Activated CD4-positive, alpha-beta T cell treated with anti-CD3 and anti-CD28 coated beads, Interleukin-2, amount 10 ng/mL, durations not matched to agents 24 days and 14 days (primary cell): ENCODE measurements at places on chromosomes 1 and 21. TPM values are rescaled to one million over a fixed set of nuclear protein-coding genes. Genes with fewer than 3 reads are reported as not detected.

The KIF21B gene
- 48.3 and 49.3 TPM in 2 replicates for total RNA-seq

The ITLN2 gene
- not detected in 2 replicates for total RNA-seq

The MAGI3 gene
- 3.7 and 3.8 TPM in 2 replicates for total RNA-seq

The RGS4 gene
- not detected in 2 replicates for total RNA-seq

The AMY1C gene
- total RNA-seq: not detected in 2 replicates

The DNM3 gene
- total RNA-seq: 0.42 and 0.45 TPM in 2 replicates

The NMNAT2 gene
- total RNA-seq: not detected in 2 replicates

The RHOU gene
- total RNA-seq: 0.51 and 0.69 TPM in 2 replicates

The HRNR gene
- not detected in 2 replicates for total RNA-seq

The SLC45A3 gene
- 1.0 and 1.1 TPM in 2 replicates for total RNA-seq

The SIK1 gene
- total RNA-seq: 11.8 and 12.5 TPM in 2 replicates

The ENO1 gene
- total RNA-seq: 3,899 and 3,999 TPM in 2 replicates

The ARMH1 gene
- 133 and 137 TPM in 2 replicates for total RNA-seq

The ZNF670 gene
- 2.8 TPM in 2 replicates for total RNA-seq

The GRIK1 gene
- not detected in 2 replicates for total RNA-seq

The HNRNPCL2 gene
- total RNA-seq: not detected in 2 replicates

The PCP4L1 gene
- 0.14 TPM in 1 of 2 replicates, not detected in the other for total RNA-seq

The CYP4Z1 gene
- total RNA-seq: not detected in 2 replicates

The FCRL2 gene
- total RNA-seq: not detected in 2 replicates

The MAP3K7CL gene
- total RNA-seq: 4.0 and 4.3 TPM in 2 replicates

The PTPRU gene
- total RNA-seq: 0.47 and 0.95 TPM in 2 replicates

The CYB5RL gene
- total RNA-seq: 10.1 and 11.3 TPM in 2 replicates

The CD46 gene
- 96.3 and 107 TPM in 2 replicates for total RNA-seq

The FAM167B gene
- 0.23 and 0.57 TPM in 2 replicates for total RNA-seq

The PADI2 gene
- total RNA-seq: 0.07 TPM in 1 of 2 replicates, not detected in the other

The LAMC1 gene
- 0.30 and 0.33 TPM in 2 replicates for total RNA-seq

The CD1C gene
- total RNA-seq: 0.45 and 0.65 TPM in 2 replicates

The KCNQ4 gene
- total RNA-seq: 1.4 and 1.5 TPM in 2 replicates

The CFAP57 gene
- 0.40 TPM in 1 of 2 replicates, not detected in the other for total RNA-seq

The SUMO3 gene
- 90.3 and 90.6 TPM in 2 replicates for total RNA-seq

The EBNA1BP2 gene
- 134 and 135 TPM in 2 replicates for total RNA-seq

The NTMT2 gene
- total RNA-seq: not detected in 2 replicates

The ACOT7 gene
- 133 and 136 TPM in 2 replicates for total RNA-seq

The IFT25 gene
- 53.9 and 55.8 TPM in 2 replicates for total RNA-seq

The KRTAP13-2 gene
- not detected in 2 replicates for total RNA-seq

The UMODL1 gene
- not detected in 2 replicates for total RNA-seq

The FAM110D gene
- total RNA-seq: 0.07 and 0.09 TPM in 2 replicates

The COL8A2 gene
- 0.12 TPM in 2 replicates for total RNA-seq

The TAS1R1 gene
- not detected in 2 replicates for total RNA-seq

The CLDN14 gene
- total RNA-seq: not detected in 2 replicates

The S100A16 gene
- not detected in 2 replicates for total RNA-seq

The ENTREP3 gene
- 45.1 and 46.2 TPM in 2 replicates for total RNA-seq

The RIPK4 gene
- total RNA-seq: not detected in 2 replicates

The GNAT2 gene
- total RNA-seq: 0.33 TPM in 2 replicates

The COL9A2 gene
- 14.5 and 14.6 TPM in 2 replicates for total RNA-seq

The LORICRIN gene
- total RNA-seq: not detected in 2 replicates

The NCAM2 gene
- total RNA-seq: 0.14 TPM in 1 of 2 replicates, not detected in the other

The GPA33 gene
- total RNA-seq: 0.12 TPM in 1 of 2 replicates, not detected in the other

The LEMD1 gene
- total RNA-seq: 0.47 TPM in 1 of 2 replicates, not detected in the other

The MNDA gene
- total RNA-seq: not detected in 2 replicates

The WNT9A gene
- total RNA-seq: not detected in 2 replicates
